ENCODE measurements at places on chromosomes 1 and 21.

- no peak for DNase-seq
Measured at GRCh38 chr1:66460776-66461175, 73.2 kb upstream of the SGIP1 start.

DNA sequence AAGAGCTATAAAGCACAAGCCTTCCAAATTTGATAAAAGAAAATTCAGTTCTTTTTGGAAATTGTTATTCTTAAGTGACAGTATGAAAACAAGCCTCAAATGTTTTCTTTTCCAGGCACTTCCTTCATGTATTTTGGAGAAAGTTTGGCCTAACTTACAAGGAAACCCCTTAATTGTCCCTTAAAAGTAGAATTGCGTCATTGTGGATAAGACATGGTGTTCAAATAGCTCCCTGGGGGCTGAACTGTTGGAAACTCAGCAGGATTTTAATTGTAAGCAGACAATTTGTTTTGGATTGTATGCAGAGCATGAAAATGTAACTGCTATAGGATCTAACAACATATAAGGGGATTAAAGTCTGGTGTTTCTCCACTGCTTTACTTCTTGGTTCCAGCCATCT lies 35.4 kb upstream of the FGGY start:
- DNase-seq: no peak

GRCh38 chr1:156895455-156895812 lies 1.9 kb downstream of the PEAR1 start:
- no peak for DNase-seq

DNA sequence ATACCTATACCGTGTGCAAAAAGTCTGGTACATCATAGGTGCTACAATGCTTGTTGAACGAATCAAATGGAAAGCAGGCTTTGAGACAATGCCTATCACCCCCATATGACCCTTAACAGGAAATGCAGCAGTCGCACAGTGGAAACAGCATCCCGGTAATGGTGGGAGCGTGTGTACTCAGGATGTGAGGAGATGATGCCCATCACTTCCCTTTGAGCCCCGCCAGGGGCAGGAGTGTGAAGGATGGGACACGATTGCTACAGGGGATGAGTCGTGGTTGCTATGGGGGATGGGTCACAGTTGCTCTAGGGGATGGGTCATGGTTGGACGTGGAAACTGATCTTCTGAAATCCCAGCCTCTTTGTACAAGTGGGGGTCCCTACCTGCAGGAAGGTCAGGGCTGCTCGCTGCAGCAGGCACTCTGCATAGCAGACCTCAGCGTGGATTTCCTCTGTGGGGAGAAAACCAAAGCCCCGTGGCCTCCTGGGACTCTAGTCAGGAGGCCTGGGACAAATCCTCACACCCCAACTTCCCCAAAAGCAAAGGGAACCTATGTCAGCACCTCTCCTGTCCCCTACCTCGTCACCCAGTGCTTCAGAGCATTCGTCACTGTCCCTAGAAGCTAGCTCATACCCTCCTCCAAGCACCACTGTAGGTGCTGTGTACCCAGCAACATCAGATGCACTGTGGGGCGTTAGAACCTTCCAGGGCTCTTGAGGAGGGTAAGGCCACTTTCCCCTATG lies 19.3 kb downstream of the TTC39A start:
- peak; percentile 21 for DNase-seq

All from MV-4-11 (cell line).